ENCODE measurements at places on chromosomes 11 and 22. TPM values are rescaled to one million over a fixed set of nuclear protein-coding genes. Genes with fewer than 3 reads are reported as not detected.

Gene OVOL1
- total RNA-seq, result 0.45 TPM

Gene SEPTIN5
- total RNA-seq, result 1.1 TPM

Gene NPAS4
- 0.16 TPM for total RNA-seq

Gene GVQW3
- 1.8 TPM for total RNA-seq

Gene CASP5
- not detected for total RNA-seq

Gene PRR5L
- 6.0 TPM for total RNA-seq

Gene UBQLN3
- not detected for total RNA-seq

Gene CENPM
- total RNA-seq, result 70.5 TPM

Gene TRIM5
- total RNA-seq, result 18.7 TPM

Gene KRTAP5-11
- total RNA-seq, result not detected

Gene OR2AG1
- not detected for total RNA-seq

Gene GP1BB
- not detected for total RNA-seq

Gene SLC25A17
- total RNA-seq, result 40.6 TPM

Gene FGF19
- not detected for total RNA-seq

Gene PTPMT1
- 56.6 TPM for total RNA-seq

Gene EEF1G
- total RNA-seq, result 1,924 TPM

Gene CABP7
- 0.06 TPM for total RNA-seq

Gene CARD18
- total RNA-seq, result not detected

DNA sequence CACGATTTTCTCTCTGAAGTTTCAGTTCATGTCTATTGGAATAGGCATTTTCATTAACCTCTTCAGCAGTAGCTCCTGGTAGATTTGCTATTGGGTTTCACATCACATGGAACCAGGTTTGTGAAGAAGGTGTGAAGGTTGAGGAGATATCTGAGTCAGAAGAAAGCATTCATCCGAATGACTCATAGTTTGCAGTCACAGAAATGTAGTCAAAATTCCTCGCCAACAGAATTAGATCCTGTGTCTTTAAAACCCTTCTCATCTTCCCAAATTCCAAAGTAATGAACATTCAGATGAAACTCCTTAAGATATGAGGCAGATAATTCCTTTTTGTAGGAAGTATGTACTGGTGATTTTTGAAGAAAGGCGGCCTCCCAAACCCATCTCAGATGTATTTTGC is 125.0 kb upstream of the LARGE1 start:
- no peaks in the 10 kb centered on the region for H3K27me3 ChIP-seq

- no peak for DNase-seq
- no peak overlapping the region for H3K4me3 ChIP-seq
- peaks cover 4% of the 10 kb centered on the region for H3K4me1 ChIP-seq
- no peaks in the 10 kb centered on the region for H3K27me3 ChIP-seq
These were observed 21.8 kb upstream of the GNB1L start for GRCh38 chr22:19876314-19876940.

DNA sequence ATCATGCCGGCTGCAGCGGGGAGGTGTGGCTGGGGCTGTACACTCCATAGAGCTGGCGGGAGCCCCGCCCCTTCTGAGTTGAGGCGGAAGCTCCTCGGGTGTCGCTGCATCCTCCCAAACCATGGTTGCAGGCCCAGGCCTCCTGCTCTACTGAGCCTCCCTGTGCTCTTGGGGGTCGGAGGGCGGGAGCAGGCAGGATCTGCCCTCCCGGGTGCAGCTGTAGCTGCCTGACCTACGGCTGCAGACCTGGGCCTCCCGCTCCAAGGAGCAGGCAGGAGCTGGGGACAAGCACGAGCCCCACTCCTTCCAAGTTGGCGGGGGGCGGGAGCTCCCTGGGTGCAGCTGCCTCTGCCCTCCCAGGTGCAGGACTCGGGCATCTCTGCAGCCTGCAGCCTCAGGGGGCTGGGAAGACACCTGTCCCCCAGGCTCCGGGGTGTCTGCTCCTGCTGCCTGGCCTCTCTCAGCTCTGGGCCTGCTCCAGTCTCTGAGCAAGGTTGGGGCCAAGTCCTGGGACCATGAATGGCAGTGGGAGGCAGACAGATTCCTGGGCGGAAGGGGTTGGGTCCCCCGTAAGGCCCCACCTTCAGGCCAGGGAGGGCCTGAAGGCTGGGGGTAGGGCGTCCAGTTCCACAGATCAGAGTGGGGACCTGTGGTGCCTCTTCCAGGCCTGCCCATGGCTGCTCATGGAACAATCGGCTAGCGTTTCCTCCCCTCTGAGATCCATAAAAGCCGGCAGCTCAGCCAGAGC is 46.4 kb upstream of the SC5D start:
- no peaks in the 10 kb centered on the region for H3K36me3 ChIP-seq
- H3K4me3 ChIP-seq, result no peak overlapping the region
- no peak overlapping the region for H3K27ac ChIP-seq
- H3K27me3 ChIP-seq, result peaks cover 4% of the 10 kb centered on the region

- DNase-seq, result no peak
- no peak overlapping the region for H3K4me3 ChIP-seq
- no peaks in the 10 kb centered on the region for H3K36me3 ChIP-seq
- no peaks in the 10 kb centered on the region for H3K27me3 ChIP-seq
- no peak overlapping the region for H3K27ac ChIP-seq
These were observed 20.6 kb downstream of the TRPC6 start for GRCh38 chr11:101563166-101563565.

DNA sequence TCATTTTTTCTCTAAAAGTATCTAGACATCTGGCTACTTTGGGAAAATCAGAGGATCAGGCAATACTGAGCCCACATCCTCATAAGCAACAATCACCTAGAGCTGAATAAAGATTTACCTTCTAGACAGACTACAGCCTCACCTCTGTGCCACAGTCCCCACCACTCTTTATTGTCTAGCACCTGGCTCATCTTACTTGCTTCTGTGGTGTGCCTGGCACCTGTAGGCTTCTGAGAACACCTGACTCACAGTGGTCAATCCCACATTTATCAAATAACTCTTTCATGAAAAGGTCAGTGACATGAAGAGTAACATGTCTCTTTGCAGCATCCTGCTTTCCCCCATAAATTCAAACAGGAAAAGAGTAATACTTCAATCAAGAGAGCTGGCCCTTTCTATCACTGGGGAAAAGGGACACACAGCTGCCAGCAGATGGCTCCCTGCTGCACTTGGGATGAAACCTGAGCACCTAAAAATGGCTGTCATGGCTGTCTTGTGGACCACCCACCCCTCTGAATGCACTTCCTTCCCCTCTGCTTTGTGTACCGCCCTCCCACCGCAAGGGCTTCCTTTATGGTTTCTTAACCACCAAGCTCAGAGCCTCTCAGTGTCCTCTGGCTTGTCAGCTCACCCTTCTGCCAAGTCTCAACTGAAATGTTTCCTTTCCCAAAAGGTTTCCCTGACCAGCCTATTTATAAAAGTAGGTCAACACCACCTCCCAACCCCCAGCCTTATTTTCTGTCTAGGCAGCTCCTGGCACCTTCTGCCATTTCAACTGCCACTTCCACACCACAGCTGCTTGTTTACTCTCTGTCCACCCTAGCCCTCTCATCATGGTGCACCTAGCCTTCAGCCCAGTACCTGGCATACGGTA is 9.3 kb downstream of the TFIP11 start:
- H3K4me3 ChIP-seq, result peak overlapping the region; percentile 19
- H3K4me1 ChIP-seq, result peaks cover 19% of the 10 kb centered on the region
- DNase-seq, result peak; percentile 59
- peaks cover 29% of the 10 kb centered on the region for H3K36me3 ChIP-seq
- peak overlapping the region; percentile 79 for H3K27ac ChIP-seq

- peaks cover 39% of the 10 kb centered on the region for H3K36me3 ChIP-seq
- no peak for DNase-seq
- no peak overlapping the region for H3K4me3 ChIP-seq
- H3K27me3 ChIP-seq, result no peaks in the 10 kb centered on the region
These were observed 8.3 kb downstream of the PICALM start for GRCh38 chr11:86060544-86060943.

- no peaks in the 10 kb centered on the region for H3K4me1 ChIP-seq
- H3K27ac ChIP-seq, result no peak overlapping the region
- no peak overlapping the region for H3K4me3 ChIP-seq
- no peak for DNase-seq
These were observed 65.6 kb downstream of the LDLRAD3 start for GRCh38 chr11:36009473-36009872.

DNA sequence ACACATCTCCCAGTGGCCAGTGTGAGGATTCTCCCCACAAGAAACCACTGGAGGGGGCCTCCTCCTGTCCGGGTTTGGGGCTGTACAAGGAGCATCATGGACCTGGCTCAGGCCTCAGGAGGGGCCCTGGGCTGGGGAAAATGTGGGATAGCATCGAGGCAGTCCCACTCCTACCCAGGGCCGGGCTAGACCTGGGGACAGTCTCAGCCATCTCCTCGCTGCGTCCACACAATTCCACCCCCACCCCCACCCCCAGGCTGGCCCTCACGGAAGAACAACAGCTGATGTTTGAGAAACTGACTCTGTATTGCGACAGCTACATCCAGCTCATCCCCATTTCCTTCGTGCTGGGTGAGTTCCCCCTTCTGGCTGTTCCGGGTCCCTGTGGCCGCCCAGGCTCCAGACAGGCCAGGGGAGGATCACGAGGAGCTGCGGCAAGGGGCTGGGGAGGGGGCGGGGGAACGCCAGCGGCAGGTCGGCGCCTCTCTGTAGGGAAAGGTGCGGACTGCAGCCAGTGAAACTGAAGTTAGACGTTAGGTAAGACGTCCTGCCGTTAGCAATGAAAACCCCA is 4.8 kb downstream of the BEST1 start:
- H3K27me3 ChIP-seq, result peaks cover 25% of the 10 kb centered on the region
- H3K27ac ChIP-seq, result no peak overlapping the region
- peaks cover 12% of the 10 kb centered on the region for H3K4me1 ChIP-seq
- no peaks in the 10 kb centered on the region for H3K36me3 ChIP-seq
- no peak overlapping the region for H3K4me3 ChIP-seq
- DNase-seq, result no peak

GRCh38 chr11:6927030-6927617 is 898 bp downstream of the ZNF215 start:
- peaks cover 59% of the 10 kb centered on the region for H3K27me3 ChIP-seq
- no peak overlapping the region for H3K27ac ChIP-seq
- peaks cover 14% of the 10 kb centered on the region for H3K4me1 ChIP-seq
- no peak for DNase-seq
- H3K36me3 ChIP-seq, result peaks cover 2% of the 10 kb centered on the region

DNA sequence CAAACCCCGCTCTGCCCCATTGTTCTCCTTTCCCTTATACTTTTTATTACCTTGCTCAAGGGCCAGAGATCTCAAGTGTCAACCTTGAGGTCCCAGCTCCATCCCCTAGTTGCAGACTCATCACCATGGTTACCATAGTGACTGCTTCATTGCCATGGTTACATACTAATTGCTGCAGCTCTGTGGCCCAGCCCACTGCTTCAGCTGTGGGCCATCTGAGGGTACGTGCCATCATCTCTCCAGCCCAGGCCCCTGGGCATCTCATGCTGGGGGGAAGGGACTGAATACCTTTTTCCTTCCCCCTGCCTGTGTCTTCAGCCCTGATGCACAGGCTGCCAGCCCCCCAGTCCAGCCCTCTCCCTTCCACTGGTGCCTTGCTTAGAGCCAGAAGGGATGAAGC is 22.2 kb downstream of the TREH start:
- H3K27ac ChIP-seq, result no peak overlapping the region
- DNase-seq, result no peak
- peaks cover 5% of the 10 kb centered on the region for H3K4me1 ChIP-seq
- H3K27me3 ChIP-seq, result no peaks in the 10 kb centered on the region
- H3K36me3 ChIP-seq, result no peaks in the 10 kb centered on the region

Data from activated naive CD8-positive, alpha-beta T cell treated with anti-CD3 and anti-CD28 coated beads for 36 hours (primary cell).